Astrocyte (in vitro differentiated cells and primary cell): ENCODE measurements at places on chromosomes 1 and 21. TPM values are rescaled to one million over a fixed set of nuclear protein-coding genes. Genes with fewer than 3 reads are reported as not detected.

The DNASE2B gene
- not detected in 2 replicates for total RNA-seq

The CFHR3 gene
- total RNA-seq = not detected in 2 replicates

The FAM163A gene
- total RNA-seq = not detected in 2 replicates

The DRAXIN gene
- 0.79 and 1.7 TPM in 2 replicates for total RNA-seq

The TMEM234 gene
- total RNA-seq = 16.7 and 17.3 TPM in 2 replicates

The TTC4 gene
- 18.4 and 18.8 TPM in 2 replicates for total RNA-seq

The FCRL3 gene
- not detected in 2 replicates for total RNA-seq

GRCh38 chr1:169005776-169006175 lies 100.7 kb upstream of the ATP1B1 start:
- no peak for DNase-seq

GRCh38 chr1:102978874-102979273 lies 129.4 kb downstream of the COL11A1 start:
- DNase-seq = no peak

DNA sequence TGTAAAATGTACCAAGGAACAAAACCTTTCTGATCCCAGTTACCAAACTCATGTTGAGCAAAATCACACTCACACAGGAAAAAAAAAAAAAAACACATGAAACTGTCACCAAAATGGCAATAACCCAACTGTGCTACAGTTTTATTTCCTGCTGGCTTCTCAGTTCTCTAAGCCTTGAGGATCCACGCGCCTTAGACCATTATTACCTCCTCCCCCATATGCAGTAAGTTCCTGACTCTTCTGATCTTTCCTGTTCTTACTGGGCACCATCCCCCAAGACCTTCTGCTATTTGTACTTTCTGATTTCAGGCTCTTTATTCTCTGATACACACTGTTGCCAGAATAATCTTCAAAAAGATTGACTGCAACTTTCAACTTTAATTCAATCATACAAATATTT lies 79.6 kb downstream of the SLC45A1 start:
- no peak for DNase-seq

- no peak for DNase-seq
These were observed 325.7 kb downstream of the TGFB2 start for GRCh38 chr1:218670875-218671274.

DNA sequence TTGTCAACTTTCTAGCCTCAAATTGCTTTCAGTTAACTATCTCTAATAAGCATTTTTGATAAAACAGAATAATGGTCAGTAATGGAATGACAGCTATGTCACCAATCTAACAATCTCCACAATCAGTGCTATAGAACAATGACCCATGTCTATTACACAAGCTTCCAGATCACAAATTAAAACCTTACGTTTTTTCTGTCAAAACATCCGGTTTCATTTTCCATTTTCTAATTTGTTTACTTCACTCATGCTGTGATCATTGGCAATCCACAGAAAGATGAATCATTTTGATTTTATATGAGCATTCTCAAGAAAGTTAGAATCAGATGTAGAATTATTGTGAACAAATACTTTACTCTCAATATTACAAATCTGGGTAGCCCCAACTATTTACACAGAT lies 80.3 kb downstream of the KCNT2 start:
- DNase-seq = no peak

GRCh38 chr1:187338762-187339412 lies 510.1 kb downstream of the PLA2G4A start:
- DNase-seq = no peak

- DNase-seq = no peak
These were observed 11.4 kb downstream of the THBS3 start for GRCh38 chr1:155196103-155196892.

DNA sequence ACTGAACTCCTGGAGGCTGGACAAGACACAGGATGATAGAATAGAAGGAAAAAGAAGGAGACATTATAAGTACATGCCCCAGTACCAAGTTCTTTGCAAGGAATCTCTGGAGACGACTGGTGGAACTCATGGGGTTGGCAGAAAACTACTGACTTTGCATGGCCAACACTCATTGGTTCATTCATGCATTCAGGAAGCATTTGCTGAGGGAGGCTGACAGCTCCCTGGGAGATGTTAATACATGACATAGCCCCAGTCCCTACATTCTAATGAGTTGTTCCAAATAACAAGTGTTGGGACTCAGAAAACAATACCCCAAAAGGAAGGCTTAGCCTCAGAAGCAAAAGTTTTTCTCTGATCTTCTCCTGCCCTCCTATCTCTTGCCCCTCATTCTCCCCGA lies 172.8 kb upstream of the IRF2BP2 start:
- DNase-seq = no peak

- DNase-seq = no peak
These were observed 9.5 kb upstream of the GOLT1A start for GRCh38 chr1:204223129-204223860.

DNA sequence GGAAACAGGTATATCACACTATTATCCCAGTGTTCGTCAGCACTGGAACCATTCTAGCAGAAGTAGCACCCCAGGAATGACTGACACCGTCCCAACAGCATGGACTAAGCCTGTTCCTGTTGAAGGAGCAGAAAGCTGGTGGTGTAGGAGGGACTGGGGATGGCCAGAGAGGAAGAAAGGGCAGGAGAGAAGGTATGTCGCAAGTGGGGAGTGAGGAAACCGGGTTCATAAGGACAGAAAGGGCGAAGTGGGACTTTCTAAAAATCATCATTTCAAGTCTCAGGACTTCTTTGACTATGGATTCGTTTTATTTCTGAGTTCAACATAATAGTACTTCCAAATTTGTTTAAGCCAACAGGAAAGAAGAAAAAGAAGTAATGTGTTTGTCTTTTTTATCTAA lies 19.7 kb upstream of the MX1 start:
- DNase-seq = no peak

DNA sequence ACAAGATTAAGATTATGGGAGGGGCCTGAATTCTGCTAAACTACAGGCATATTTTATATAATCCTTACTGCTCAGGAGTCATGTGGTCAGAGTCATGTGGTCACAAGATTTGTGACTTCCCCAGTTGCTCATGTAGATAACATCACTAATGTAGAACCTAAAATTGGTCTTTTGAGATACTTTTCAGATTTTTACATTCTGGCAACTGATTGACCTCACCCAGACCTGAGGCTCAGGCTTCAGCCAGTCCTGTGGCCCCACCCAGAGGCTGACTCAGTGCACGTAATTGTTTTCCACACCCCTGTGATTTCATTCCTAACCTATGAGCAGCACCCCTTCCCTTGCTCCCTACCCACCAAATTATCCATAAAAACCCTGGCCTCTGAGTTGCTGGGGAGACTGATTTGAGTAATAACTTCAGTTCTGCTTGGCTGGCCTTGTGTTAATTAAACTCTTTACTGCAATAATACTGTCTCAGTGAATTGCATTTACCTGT lies 41.7 kb upstream of the ZNF326 start:
- peak; percentile 93 for DNase-seq

DNA sequence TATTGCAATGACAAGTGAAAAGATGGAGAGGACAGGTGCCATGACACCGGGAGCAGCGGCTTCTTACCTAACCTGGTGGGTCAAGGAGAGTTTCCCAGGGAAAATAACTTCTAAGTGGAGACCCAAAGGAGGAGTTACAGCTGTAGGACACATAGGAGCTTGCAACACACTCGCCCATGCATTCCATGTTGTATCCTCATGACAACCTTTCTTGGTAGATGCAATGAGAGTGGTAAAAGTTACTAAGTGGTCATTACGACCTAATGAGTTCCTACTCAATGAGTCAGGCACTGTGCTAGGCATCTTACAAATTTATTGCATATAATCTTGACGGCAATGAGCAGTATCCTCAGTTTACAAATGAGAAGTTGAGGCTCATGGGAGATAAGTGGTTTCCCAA lies 119.5 kb upstream of the HOOK1 start:
- peak; percentile 33 for DNase-seq

DNA sequence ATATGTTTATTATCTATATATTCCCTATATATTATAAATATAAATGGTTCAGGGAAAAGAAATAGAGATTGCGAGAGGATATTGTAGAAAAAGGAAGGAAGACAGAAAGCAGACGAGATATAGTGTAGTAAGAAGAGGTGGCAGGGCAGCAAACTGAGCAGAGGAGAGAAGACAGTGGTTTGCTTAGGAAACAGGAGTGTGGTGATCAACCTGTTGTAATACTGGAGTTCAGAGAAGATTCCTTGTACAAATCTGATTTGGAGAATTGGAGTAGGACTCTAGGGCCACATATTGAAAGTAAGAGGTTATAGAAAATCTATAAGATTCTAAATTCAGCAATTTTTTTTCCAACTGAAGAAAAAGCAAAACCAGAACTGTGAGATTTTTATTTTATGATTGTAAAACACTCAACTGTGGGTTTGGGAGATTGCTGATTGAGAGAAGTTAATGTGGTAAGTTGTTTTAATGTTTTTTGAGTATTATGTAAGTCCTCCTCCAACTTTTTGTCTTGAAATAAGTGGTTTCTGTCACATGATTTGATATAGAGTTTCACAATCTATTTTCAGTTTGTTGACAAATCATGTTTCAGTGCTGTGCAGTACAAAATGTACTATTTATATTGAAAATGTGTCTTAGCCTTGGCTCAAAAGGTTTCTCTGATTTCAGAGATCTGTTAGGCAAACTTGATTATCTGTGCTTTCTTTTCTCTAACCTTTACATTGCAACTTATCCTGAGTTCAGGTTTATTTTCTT lies 9.6 kb upstream of the AMY2B start:
- DNase-seq = no peak

- no peak for DNase-seq
These were observed 46.3 kb downstream of the DOP1B start for GRCh38 chr21:36202726-36203602.

DNA sequence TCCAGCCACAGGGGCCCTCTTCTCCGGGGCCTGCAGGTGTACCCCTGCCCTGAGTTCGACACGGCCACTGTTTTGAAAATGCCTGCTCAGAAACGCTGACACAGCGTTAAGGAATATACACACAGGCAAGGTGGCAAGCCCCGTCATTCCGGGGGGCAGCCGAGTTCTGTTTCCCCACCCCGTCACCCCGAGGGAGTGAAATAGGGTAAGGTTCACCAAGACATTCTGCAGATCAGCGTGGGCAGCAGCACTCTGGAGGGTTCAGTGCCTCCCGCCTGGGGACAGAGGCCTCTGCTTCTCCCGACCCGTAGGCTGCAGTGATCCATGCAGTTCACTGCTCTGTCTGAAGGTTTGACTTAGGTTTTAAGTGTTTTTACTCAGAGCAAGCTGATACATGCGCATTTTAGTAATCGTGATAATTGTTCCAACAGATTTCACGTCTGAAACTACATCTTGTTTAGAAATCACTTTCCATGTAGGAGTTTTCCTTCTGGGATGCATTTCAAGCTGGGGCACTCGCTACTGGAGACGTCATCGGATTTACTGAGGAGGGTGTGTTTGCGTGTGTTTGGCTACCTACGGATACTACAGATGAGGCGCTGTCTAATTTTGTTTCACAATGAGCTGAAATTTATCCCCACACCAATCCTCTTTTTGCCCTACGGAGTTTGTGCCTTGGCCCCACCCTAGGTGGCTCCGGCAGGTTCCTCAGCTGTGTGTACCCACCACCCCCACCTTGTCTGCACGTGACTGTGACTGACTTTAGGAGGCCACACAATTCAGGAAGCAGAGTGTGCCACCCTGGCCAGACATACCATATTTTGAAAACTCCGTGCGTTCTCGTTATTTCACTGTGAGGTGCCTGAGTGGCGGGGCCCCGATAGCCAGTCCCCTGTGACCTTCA lies 63.5 kb downstream of the AGPAT3 start:
- no peak for DNase-seq

DNA sequence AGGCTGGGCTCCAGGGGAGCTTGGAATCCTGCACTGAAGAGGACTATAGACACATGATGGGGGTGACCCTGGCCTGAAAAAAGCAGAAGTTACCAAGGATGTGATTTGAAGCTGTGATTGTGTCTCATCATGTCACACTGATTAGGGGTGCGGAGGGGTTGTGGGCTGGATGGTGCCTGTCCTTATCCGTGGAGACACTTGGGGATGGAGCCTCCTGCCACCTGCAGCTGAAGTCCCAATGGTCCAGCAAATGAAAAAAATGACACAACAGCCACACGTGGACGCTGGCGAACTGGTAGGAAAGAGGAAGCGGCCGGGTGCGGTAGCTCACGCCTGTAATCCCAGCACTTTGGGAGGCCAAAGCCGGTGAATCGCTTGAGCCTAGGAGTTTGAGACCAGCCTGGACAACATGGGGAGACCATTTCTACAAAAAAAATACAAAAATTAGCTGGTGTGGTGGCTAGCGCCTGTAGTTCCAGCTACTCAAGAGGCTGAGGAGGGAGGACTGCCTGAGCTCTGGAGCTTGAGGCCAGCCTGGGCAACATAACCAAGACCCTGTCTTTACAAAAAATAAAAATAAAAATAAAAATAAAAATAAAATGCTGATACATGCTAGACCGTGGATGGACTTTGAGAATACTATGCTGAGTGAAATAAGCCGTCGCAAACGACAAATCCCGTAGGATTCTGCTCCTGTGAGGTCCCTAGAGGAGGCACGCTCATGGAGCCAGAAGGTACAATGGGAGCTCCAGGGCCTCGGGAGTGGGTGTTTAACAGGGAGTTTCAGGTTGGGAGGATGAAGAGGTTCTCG lies 838 bp upstream of the IBA57 start:
- DNase-seq = no peak

GRCh38 chr1:218078916-218079315 lies 206.2 kb upstream of the RRP15 start:
- DNase-seq = no peak

DNA sequence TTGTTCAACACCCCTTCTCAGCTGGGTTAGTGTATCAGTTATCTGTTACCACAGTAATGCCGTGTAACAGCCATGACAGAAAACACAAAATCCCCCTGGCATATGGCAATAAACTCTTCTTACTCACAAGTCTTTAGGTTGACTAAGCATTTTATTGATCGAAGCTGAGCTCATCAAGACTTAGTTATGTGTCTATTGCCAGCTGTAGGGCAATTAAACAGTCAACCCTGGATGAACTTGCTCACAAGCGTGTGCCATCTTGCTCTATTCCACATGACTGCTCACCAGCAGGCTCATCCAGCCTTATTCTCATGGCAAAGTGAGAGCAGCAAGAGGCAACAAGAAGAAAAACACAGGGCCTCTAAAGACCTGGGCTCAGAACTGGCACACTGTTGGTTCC lies 333.8 kb upstream of the PTBP2 start:
- DNase-seq = no peak

GRCh38 chr1:77283701-77284425 lies 2.0 kb downstream of the AK5 start:
- DNase-seq = no peak

DNA sequence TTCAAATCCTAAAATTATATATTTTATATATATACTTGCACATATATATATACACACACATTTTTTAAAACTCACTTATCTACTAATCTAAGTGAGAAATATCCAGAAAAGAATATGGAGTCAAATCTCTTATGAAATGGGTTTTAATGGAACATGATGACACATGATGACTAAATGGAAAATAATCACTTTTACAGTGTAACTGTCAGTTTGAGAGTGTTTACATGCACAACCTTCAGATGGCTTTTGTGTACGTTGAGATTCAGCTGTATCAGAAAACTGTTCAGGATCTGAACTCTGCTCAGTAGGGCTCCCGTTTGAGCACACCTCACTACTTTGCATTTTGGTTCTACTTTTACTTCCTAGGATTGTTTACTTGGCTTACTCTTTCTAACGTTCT lies 189.8 kb downstream of the DNAH14 start:
- no peak for DNase-seq
